ENCODE measurements at places on chromosomes 12 and 14.

DNA sequence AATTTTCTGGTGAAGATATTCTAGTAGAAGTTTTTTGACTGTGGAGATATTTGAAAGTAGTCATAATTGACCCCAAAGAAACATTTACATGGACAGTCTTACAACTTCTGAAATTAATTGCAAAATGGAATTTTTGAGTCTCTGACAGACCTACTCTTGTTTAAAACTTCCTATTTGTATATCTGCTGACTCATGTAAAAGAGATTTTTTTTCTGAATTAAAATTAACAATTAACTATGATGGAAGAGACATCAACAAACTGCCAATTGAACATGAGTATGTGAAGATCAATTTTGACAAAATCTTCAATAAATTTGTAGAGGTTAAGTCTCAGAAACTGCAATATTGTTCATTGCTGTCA lies 108.5 kb upstream of the MAX start:
- no peak for DNase-seq

DNA sequence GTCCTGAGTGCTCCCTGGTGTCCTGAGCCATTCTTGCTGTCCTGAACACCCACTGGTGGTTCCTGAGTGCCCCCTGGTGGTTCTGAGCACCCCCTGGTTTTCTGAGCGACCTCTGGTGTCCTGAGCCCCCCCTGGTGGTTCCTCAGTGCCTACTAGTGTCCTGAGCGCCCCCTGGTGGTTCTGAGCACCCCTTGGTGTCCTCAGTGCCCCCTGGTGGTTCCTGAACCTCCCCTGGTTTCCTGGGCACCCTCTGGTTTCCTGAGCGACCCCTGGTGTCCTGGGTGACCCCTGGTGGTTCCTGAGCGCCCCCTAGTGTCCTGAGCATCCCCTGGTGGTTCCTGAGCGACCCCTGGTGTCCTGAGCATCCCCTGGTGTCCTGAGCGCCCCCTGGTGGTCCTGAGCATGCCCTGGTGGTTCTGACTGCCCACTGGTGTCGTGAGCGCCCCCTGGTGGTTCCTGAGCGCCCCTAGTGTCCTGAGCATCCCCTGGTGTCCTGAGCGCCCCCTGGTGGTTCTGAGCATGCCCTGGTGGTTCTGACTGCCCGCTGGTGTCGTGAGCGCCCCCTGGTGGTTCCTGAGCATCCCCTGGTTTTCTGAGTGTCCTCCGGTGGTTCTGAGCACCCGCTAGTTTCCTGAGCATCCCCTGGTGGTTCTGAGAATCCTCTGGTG lies 473.1 kb downstream of the TMEM121 start:
- peak; percentile 85 for DNase-seq

DNA sequence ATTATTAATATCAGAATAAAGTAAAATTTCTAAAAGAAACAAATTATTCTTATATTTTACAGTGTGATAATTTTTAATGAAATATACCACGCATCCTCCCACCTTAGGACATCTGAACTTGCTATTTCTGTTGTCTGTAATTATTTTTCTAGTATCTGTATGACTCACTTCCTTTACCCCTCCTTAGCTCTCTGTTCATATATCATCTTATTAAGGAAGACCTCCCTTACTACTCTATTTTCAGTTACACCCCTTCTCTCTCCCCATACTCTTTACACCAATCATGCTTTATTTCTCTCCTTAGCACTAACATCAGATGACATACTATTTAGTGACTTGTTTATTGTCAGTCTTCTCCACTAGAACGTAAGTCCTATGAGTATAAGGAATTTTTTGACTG lies 34.2 kb upstream of the C12orf50 start:
- no peak for DNase-seq

- no peak for DNase-seq
Observed at GRCh38 chr12:31752450-31752849, 23.6 kb upstream of the AMN1 start.

GRCh38 chr12:1593174-1594005 lies 991 bp downstream of the FBXL14 start:
- peak; percentile 51 for DNase-seq

DNA sequence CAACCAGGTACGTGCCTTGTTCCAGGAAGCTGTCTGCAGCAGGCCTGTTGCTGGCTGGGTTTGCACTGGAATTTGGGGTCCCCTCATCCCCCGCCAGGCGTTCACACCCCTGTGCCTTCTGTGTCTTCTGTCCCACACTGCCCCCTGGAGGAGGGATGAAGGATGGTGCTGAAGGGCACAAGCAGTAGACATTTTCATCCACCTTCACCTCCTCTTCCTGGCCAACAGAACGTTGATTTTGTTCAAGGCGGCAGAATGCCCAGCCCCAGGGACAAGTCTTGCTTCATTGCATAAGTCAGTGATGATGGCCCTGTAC lies 122.1 kb downstream of the CALM1 start:
- DNase-seq = no peak

DNA sequence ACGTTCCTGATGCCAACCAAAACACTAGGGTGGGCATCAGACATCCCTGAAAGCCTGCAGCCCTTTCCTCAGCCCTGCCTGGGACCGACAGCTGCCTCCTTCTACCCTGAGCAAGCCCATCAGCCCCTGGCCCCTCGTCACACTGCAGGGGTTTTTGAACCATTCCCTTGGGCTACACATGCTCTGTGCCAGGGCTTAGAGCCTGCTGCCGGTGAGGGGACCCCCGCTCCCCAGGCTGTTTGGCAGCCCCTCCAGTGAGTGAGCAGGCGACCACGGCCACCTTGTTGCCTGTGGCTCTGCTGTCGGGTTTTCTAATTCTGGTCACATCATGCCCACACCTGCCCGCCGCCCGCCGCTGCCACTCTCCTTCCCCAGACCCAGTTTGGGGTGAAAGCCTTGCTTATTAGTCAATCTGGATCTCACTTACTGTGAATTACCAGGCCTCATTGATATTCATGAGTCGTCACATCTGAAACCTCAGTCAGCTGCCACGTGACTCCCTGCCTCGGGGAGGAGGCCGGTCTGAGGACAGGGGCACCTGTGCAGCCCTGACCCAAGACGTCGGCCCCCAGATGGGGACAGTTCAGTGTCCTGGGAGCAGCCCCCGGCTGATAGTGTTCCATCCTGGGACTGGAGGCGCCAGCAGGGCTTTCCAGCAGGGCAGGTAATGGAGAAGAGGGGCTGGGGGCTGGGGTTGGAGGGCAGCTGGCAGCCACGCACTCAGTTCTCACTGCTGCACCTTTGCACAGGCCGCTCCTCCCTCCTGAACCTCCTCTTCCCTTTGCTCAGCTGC lies 163.0 kb downstream of the RBM19 start:
- no peak for DNase-seq

All from CD4-positive, alpha-beta T cell treated with Interleukin-15 for 1 hour (primary cell).